Epithelial cell of umbilical artery (primary cell): ENCODE measurements at places on chromosomes 13 and 19. TPM values are rescaled to one million over a fixed set of nuclear protein-coding genes. Genes with fewer than 3 reads are reported as not detected.

Gene IL4I1
- total RNA-seq, result 3.2 and 8.2 TPM in 2 replicates

Gene TRPC4
- total RNA-seq, result 0.30 and 0.32 TPM in 2 replicates

Gene ADGRE3
- not detected in 2 replicates for total RNA-seq

Gene LAIR2
- total RNA-seq, result not detected in 2 replicates

Gene GNG8
- not detected in 2 replicates for total RNA-seq

Gene PSG11
- total RNA-seq, result not detected in 2 replicates

Gene ONECUT3
- not detected in 2 replicates for total RNA-seq

Gene LINGO3
- total RNA-seq, result not detected in 2 replicates

Gene SCGB2B2
- total RNA-seq, result under 0.01 TPM in 1 of 2 replicates, not detected in the other

Gene C19orf81
- 2.7 TPM in 1 of 2 replicates, not detected in the other for total RNA-seq

Gene GJA3
- total RNA-seq, result under 0.01 and 0.15 TPM in 2 replicates

Gene AMER2
- total RNA-seq, result not detected in 2 replicates

Gene DLEU7
- not detected in 2 replicates for total RNA-seq

Gene PEG3
- 0.32 TPM in 1 of 2 replicates, not detected in the other for total RNA-seq

Gene NFILZ
- total RNA-seq, result not detected in 2 replicates

Gene MBD3L5
- total RNA-seq, result not detected in 2 replicates

Gene ZNF229
- 6.8 and 12.6 TPM in 2 replicates for total RNA-seq

Gene RFPL4A
- under 0.01 TPM in 1 of 2 replicates, not detected in the other for total RNA-seq

Gene NRTN
- total RNA-seq, result not detected in 2 replicates

Gene NUP62
- 24.2 and 24.7 TPM in 2 replicates for total RNA-seq
